Renal cortex interstitium (tissue), 15 donors: ENCODE measurements at places on chromosomes 6 and 20.

DNA sequence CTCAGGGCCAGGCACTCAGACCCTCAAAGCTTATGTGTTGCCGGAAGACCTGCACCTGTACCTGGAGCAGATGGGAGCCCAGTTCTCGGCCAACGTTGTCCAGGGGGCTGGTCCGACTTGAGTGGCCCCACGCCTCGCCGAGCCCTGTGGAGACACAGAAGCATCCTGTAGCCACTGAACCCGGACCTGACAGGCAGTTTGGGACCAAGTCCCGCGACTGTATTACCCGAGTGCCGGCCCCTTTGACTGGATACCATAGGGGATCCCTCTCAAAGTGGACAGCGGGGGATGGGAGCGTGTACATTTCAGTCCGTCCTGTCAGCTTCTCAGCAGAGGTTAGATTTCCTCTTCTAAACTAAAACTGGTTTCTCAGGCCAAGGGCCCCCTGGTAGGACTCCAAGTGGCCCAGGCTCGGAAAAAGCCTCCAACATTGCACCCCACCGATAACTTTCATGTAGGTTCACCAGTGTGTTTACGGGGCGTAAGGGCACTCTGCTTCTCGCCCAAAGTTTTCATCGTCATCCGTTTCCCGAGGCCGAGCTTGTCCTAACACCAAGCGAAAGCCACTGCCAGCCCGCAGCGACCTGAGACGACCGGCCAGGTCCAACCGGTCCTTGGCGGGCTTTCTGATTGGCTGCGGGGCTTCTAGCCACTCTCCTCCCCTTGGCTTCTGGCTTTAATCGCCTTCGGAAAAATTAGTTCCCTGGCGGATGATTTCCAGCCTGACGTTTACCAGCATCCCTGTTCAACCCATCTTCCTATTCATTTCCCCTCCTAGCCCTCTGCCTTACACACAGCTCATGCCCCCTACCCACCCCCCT is 10.8 kb downstream of the SIM1 start:
- DNase-seq: no peak

DNA sequence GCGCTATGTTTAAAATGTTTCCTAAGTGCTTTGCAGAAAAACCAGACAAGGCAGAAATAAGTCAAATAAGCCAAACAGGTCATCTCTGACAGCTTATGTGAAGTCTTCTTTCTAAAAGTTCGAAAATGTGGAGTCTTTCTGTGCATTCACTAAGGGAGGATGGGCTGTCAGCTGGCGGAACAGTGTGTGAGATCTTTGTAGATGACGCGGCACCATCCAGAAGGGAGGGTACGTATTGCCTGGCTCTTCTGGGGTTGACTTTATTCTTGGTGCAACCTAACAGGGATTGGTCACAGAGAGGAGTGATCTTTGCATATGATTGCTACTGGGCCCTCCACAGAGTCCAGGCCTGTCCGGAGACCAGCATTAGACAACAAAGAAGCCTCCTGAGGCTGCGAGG is 114.5 kb upstream of the EDN1 start:
- no peak for DNase-seq

DNA sequence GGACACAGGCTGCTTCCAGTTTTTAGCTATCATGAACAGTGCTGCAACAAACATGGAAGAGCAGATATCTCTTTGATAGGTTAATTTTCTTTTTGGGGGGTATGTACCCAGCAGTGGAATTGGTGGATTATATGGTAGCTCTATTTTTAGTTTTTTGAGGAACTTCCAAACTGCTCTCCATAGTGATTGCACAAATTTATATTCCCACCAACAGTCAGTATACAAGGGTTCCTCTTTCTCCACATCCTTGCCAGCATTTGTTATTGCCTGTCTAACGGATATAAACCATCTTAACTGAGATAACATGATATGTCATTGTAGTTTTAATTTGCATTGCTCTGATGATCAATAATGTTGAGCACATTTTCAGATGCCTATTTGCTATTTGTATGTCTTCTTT is 237.6 kb downstream of the MMUT start:
- no peak for DNase-seq

DNA sequence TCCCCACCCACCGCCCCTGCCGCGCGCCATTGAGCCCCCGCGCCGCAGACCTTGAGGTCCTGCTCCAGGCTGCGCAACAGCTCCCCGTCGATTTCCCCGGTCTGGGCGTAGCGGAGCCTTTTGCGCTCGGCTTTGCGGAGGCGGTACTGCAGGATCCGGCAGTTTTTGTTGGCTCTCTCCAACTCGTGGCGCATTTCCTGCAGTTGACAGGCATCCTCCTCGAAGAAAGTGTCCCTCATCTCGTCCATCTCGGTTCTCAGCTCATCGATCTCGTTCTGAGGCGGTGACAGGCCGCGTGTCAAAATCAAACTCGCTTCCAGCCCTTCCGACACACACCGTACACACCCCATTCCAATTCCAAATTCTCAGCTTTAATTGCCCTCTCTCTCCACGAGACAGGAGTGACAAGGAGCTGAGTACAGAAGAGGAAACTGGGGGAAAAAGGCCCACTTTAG is 4.3 kb downstream of the MTCL3 start:
- no peak for DNase-seq

DNA sequence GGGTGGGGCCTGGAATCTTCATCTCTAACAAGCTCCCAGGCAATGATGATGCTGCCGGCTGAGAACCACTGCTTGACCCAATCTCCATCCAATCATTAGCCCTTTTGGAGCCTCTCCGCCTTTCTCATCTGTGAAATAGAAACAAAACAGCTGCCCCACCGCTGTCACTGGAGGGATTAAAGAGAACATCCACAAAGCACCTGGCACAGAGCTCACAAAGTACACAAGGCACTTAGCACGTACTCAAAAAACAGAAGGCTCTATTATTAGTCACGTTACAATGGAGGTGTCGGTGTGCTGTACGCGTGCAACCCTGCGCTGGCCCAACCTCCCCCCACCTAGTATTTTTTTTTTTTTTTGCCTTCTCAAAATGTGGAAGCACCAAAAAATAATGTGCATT is 213.5 kb upstream of the ARID1B start:
- no peak for DNase-seq

DNA sequence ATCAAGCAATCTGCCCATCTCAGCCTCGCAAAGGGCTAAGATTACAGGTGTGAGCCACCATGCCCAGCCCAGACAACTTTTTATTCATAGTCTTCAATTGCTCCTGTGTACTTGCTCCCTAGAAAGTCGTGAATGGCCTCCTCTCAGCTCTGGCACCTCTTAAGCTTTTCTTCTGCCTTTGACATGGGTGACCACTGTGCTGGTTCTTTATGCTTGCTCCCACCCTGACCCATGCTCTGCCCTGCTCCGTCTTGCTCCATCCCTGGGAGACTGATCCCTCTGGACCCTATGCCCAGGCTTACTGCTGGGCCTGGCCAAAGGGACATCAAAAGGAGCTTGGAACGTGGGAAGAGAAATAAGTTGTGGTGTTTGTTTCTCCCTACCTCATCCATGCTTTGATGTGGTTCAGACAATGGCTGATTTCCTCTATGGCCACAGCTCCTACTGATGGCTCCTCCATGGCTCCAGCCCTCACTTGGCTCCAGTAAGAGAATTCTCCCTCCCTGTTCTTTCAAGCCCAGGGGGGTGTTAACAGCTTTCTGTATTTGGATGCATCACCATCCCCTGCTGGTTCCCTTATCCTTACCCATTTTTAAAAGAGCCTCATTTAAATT is 7.7 kb upstream of the TREM2 start:
- DNase-seq: no peak

GRCh38 chr6:42984924-42985475 is 630 bp downstream of the PPP2R5D start:
- DNase-seq: no peak

- DNase-seq: no peak
Measured at GRCh38 chr6:132132422-132132821, 181.2 kb upstream of the CCN2 start.

GRCh38 chr6:138227316-138227781 is 9.1 kb upstream of the PBOV1 start:
- DNase-seq: no peak

DNA sequence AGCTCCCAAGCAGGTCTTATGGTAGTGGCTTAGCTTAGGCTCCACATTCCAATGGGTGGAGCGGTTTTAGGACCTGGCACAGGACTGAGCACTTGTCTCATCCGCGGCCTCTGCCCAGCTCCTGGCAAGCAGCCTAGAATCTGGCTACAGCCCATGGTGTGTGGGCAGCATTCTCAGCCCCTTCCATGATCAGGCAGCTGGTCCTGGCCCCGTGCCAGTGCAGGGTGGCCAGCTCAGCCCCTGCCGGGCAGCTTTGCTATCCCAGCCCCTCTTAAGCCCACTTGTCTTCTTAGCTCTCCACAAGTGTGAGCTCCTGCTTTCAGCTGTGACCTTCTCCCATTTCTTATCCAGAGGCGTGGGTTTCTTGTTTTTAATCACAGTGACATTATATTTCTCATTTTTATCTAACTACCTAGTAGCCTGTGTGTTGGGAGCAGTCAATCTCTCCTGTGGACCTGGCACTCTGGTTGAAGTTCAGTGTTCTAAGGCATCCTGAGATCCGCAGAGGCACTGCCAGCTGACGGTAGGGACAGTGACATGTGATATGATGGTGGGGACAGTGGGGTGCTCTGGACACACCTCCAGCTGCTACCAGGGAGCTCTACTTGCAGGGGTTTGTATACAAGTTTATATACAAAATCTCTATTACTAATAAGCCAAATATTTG is 119.9 kb upstream of the PRND start:
- no peak for DNase-seq

GRCh38 chr6:36907781-36908180 is 22.0 kb downstream of the C6orf89 start:
- no peak for DNase-seq

- DNase-seq: no peak
Measured at GRCh38 chr6:65199121-65199520, 507.9 kb downstream of the EYS start.

- DNase-seq: no peak
Measured at GRCh38 chr20:57705127-57705899, 4.5 kb downstream of the PMEPA1 start.

DNA sequence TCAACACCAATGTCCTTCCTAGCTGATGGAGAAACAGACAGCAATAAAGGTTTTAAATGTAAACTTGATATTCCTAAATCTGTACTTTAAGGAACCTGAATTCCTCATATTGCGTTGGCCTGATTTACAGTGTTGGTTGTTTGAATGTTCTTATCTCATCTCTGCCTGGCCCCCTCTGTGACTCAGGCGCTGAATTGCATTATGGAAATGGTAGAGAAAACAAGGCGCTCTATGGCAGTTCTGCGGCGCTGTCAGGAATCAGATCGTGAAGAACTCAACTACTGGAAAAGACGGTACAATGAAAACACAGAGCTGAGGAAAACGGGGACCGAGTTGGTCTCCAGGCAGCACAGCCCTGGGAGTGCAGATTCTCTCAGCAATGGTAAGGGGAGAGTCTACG is 32.6 kb upstream of the C20orf144 start:
- no peak for DNase-seq

GRCh38 chr20:47117773-47118172 is 223.1 kb downstream of the EYA2 start:
- no peak for DNase-seq

GRCh38 chr6:80832337-80832736 is 725.9 kb downstream of the BCKDHB start:
- no peak for DNase-seq

DNA sequence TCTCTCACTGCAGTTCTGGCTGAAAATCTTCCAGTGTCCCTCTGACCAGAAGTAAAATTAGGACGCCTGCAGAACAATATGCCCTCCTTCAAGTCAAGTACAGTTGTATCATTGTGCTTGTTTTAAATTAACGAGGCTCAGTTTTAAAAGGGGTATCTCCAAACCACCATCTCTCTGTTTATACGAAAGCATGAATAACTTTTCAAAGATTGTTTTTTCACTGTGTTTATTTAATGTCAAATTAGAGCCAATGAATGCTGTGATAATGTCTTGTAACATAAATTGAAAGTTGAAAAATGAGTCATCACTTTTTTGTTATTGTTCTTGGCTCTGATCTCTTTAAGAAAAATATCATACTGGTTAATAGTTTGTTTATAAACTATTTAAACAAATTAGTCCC is 230.7 kb upstream of the THEMIS start:
- no peak for DNase-seq

- DNase-seq: no peak
Measured at GRCh38 chr20:22489626-22490286, 94.6 kb downstream of the FOXA2 start.

DNA sequence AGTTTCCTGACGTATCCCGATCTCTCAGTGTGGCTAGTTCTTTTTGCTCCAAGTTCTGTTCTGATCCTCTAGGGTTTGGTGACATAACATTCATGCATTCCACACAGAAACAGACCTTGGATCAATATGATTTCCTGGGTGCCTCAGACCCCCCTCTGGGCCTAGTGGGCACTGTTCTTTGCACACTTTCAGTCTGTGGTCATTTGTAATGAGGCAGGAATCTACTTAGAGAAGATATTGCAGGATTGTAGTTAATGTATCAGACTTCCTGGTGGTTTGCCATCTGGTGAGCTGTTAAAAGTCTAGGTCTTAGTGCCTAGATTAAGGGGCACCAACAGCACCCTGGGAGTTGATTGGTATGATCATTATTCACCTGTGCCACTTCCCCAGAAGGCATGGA is 7.5 kb downstream of the BEND6 start:
- DNase-seq: no peak

- no peak for DNase-seq
Measured at GRCh38 chr6:85632164-85632942, 10.3 kb downstream of the SYNCRIP start.

DNA sequence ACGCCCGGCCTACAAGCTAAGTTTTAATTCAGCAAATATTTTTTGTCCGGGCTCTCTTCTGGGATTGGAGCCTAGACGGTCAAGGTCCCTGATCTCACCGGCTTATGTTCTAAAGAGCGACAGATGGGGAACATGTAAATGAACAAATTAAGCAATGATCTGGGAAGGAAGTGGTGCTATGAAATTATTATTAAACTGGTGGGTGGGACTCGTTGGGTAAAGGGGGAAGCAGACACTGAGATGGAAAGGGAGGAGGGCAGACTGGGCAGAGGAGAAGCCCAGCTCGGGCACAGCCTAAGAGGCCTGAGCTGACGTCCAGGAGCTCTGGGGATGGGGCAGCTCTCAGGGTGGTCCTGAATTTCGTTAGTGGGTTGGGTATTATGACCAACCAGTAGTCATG is 81.8 kb upstream of the AGPAT4 start:
- DNase-seq: no peak

- no peak for DNase-seq
Measured at GRCh38 chr20:59985164-59985563, 26.9 kb downstream of the CDH26 start.

GRCh38 chr6:41719436-41720261 is 15.8 kb downstream of the TFEB start:
- no peak for DNase-seq

DNA sequence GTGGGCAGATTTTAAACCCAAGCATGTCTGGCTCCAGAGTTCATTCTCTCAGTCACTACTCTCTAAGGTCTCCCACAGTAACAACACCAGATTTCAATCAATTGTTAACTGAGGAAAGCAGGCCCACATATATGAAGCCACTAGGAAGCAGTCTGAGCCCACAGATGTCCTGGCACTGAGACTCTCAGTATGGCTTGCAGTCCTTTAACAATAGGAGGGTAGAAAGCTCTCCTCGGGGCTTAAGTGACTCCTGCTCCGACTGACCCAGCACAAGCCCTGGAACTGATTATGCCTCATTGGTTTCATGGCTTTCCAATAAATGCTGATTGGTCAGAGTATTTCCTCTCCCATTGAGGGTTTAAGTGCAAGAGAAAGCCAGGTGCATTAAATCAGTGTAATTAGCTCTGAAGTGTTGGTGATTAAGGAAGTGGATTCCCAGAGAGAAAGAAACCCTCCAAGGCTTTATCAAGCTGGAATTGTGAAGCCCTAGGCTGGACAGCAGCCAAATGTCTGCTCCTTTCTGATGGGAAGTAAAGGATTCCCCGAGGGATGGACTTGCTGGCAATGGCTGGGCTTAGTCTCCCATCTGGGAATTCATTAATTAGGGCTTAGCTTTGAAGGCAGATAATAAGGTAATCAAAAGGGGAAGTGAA is 76.6 kb upstream of the PROKR2 start:
- DNase-seq: no peak
